ENCODE measurements at places on chromosomes 6 and 20. TPM values are rescaled to one million over a fixed set of nuclear protein-coding genes. Genes with fewer than 3 reads are reported as not detected.

GRCh38 chr6:109007521-109007920 is 87.1 kb downstream of the SESN1 start:
- DNase-seq, result no peak

GRCh38 chr20:19709635-19710335 is 48.3 kb upstream of the RIN2 start:
- DNase-seq, result no peak

DNA sequence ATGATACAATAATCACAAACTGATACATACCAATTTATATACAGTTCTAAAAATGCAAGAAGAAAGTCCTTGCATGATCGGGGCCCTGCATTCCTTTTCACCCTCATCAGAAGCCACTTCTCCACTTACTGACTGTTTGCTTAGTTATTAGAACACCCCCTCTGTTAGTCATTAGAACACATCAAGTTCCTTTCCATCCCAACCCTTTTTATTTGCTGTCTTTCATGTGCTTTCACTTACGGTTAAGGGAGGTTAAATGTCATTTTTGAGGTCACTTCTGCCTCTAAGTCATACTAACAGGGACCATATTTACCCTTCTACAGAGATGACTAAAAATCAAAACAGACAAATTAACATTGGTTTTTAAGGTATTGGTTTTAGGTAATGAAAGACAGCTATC is 149.1 kb downstream of the LMBRD1 start:
- DNase-seq, result no peak

GRCh38 chr20:8322662-8323217 is 190.7 kb downstream of the PLCB1 start:
- DNase-seq, result no peak

DNA sequence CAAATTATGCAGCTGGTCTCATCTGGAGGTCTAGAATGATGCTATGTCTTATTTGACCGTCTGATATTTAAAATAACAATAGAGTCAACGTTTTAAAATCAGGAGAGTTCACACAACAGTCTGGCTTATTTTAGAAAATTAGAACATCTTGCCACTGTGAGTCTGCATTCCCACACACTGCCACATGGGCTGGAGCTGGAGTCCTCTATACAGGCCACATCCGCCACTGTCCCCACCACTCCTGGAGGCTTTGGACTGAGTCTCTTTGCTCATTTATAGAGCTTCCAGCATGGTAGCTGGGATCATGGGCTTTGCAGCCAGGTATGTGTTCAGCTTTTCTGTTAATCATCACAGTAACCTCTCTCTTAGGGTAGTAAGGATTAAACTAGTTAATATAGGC is 68.8 kb upstream of the ZNFX1 start:
- no peak for DNase-seq

GRCh38 chr6:68757821-68758220 is 122.7 kb downstream of the ADGRB3 start:
- DNase-seq, result no peak

DNA sequence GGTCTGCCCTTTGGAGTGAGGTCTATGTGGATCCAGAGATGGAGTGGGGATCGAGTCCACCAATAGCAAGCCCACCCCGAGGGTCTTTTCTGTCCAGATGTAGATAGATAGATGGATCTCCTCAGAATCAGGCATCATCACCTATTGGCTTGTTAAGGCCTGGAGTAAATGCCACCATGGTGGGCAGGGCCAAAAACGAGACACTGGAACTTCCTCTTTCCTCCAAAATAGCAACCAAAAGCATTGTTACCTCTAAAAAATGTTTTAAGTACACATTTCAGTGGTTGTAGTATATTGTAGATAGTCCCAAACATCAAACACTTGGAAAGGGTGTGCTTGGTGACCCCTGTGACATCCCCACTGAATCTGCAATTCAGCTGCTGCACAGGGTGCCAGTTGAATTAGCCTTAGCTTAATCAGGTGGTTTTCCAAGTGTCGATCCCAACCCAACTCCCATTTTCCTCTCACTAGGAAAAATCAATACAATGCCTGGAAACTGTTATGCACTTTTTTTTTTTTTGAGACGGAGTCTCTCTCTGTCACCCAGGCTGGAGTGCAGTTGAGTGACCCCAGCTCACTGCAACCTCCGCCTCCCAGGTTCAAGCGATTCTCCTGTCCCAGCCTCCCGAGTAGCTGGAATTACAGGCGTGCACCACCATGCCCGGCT is 35.0 kb upstream of the NELFCD start:
- DNase-seq, result no peak

- DNase-seq, result no peak
Measured at GRCh38 chr6:124604719-124605118, 357.5 kb upstream of the RNF217 start.

DNA sequence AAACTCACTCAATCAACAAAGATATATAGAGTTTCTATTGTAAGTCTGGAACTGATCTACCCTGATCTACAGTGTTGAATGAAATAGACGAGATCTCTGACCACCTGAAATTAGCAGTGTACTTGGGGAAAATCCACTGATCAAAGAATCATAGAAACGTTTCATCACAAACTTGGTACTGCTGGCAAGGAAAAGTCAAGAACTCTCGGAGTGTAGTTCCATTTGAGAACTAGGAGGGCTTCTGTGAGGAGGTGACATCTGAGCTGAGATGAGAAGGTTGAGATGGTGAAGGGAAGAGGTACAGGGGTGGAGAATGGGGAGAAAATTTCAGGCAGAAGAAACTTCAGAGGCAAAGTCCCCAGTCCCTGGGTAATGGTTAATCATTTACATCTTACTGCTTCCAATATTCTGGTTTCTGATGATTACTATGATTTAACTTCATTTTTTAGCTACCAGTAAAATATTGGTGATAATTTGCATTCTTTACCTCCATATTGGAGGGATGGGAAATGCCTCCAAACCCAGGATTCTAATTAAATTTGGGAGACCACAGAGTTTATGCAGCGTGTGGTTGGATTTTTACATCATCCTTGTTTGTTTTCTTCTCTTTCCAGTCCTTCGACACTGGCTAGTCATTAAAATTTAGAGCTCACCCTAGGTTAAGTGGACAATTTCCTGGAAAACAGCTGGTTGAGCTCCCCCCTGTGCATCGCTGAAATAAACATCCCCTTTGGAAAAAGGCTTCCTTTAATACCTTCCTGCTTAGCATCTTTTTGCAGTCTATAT is 191.9 kb downstream of the BCAS1 start:
- no peak for DNase-seq

GRCh38 chr6:19578481-19578880 is 258.7 kb upstream of the ID4 start:
- no peak for DNase-seq

DNA sequence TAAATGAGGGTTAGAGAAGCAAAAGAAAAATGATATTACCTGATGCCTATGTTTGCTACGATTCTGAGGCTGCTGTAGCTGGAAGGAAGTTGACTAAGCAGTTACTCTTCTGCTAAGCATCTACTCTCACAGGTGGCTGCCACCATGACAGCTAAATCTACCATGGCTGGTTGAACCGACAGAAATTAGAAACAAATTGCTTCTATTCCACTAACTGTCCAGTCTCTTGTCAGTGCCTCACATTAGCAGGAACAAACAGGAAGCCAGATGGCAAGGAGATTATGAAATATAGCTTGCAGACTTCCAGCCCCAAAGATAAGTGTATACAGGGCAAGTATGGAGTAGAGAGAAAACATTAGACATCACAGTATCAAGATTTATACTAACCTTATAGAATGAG is 59.4 kb upstream of the TMEM200A start:
- DNase-seq, result no peak

DNA sequence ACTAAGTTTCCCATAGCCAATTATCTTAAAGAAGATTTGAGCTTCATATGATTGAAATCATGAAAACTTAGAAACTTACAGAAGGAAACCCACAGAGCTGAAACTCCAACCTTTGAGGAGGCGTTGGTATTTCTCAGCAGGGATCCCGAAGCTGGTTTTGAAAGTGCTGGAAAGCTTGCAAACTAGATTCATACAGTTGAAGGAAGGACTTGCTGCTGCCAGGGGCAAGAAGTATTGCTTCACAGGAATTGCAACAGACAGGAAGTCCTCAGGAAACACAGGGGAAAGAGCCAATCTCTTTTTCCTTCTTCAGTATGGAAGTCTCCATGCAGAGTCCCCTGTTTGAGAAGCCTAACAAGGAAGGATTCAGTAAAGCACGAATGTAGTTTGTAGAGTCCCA is 419.7 kb downstream of the CD109 start:
- no peak for DNase-seq

DNA sequence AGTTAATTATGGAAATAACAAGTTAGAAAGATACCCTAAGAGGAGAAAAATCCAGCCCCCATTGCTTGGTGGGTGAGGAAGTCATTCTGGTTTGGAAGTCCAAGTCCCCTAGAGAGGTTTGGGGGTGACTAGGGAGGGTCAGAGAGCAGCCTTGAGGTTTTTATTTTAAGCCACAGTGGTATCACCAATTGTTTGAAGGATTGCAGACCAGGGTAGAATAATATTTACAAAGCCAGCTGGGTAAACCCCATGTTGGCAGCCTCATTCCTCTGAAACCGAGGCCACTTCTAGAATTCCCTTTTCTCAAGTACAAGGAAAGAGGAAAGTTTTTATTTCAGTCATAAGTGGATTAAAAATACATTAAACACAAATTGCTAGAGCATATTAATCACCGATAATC is 99.7 kb downstream of the TMEM170B start:
- no peak for DNase-seq

DNA sequence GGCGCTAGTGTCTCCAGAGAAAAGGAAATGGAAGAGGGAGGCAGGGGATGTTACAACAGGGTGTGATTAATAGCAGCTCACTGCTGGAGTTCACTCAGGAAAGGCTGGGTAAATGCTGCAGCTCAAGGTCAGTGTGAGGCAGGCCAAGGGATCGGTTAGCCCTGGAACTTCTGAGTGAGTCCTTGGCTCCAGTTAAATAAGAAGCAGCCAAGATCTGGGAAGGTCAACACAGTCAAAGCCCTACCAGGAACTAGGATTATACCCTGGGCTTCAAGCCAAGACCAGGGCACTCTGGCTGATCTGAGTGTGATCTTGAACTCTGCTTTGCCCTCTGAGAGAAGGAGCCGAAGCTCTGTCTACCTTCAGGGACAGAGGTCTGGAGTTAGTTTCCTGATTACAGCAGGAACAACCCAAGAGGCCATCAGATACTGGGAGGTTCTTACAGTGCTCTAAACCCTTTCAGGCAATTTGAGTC is 44.3 kb downstream of the TPD52L1 start:
- DNase-seq, result no peak

GRCh38 chr6:68527691-68528090 is 107.4 kb upstream of the ADGRB3 start:
- no peak for DNase-seq

DNA sequence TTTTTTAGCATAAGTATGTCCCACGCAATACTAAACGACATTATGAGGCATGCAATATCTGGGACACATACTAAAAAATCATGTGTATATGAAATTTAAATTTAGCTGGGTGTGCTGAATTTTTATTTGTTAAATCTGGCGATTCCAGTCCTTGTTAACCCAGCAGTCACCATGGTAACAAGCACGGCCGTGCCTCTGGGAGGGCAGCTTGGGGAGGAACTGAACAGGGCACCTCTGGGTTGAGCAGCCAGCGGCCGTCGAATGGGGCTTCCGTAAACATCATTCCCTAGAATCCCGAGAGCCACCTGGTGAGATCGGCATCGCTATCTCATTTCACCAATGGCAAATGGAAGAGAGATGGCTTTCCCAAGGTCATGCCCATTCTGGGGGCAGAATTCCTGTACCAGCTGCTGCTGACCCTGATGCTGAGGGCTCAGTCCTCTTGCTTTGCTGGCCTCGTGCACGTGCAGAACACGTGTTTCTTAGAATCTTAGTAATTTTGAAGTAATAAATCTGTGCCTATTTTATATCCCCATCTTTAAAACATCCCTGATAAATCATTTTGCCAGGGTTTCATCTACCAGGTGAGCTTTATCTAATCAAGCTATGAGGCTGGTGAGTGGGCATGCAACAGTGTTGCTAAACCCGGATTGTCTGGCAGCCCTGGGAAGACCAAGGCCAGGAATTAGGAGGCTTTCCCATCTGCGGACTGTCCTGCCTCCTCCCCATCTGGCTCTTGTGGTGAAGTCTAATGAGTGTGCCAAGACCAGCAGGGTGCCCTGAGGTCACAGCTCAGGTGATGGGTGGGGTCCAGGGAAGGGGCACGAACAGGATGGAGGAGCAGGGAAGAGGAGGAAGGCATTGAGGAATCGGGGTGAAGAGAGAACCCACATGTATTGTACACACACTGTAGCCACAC is 85.1 kb downstream of the AGPAT4 start:
- DNase-seq, result no peak

The CASS4 gene
- 3.5 TPM for total RNA-seq

The SDHAF4 gene
- 13.6 TPM for total RNA-seq

The LRRN4 gene
- not detected for total RNA-seq

The MOG gene
- not detected for total RNA-seq

The CNKSR3 gene
- total RNA-seq, result 0.12 TPM

The SULF2 gene
- total RNA-seq, result 0.65 TPM

The CCN5 gene
- not detected for total RNA-seq

The CDC5L gene
- 17.9 TPM for total RNA-seq

The NKAIN4 gene
- total RNA-seq, result not detected

All from activated T-cell treated with anti-CD3 and anti-CD28 coated beads, Interleukin-2, amount 50 U/mL, for 72 hours (primary cell).